ENCODE measurements at places on chromosomes 5 and 9. TPM values are rescaled to one million over a fixed set of nuclear protein-coding genes. Genes with fewer than 3 reads are reported as not detected.

DNA sequence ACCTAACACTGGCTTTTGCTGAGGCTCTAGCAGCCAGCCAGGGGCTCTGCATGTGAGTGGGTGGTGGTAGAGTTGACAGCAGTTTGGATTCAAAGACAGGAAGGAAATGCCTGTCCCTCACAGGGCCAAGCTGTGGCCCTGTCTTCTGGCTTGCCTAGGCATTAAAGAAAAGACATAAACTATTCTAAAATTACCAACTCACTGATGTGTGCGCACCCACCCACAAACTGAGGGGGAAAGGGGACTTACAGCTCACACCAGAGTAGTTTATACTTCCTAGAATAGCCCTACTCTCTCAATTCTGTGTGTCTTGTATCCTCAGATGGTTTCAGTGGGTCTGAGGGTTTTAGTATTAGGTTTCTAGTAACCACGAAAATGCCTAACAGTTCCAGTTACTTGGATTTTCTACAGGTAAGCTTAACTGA lies 18.3 kb upstream of the IL13 start:
- DNase-seq = no peak

DNA sequence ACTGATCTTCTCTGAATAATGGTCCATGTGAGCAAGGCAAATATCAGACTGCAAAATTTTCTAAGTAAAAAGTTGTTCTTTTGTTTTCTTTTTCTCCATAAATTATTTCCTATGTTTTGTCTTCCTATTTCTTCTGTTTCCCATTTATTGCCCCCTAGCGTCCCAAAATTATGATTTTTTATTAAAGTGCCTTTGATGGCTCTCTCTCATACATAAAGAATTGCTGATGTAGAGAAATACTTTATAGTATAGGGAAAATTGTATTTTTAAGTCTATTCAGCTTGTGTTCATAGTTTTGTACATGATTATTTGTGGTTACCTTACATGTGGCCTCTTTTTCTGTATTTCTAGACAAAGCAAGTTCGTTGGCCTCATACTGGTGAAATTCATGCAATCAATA lies 1031.2 kb downstream of the EFNA5 start:
- no peak for DNase-seq

- DNase-seq = no peak
These were observed 7.3 kb downstream of the PDGFRB start for GRCh38 chr5:150148117-150148927.

- DNase-seq = no peak
These were observed 934 bp upstream of the FCN1 start for GRCh38 chr9:134918646-134919045.

DNA sequence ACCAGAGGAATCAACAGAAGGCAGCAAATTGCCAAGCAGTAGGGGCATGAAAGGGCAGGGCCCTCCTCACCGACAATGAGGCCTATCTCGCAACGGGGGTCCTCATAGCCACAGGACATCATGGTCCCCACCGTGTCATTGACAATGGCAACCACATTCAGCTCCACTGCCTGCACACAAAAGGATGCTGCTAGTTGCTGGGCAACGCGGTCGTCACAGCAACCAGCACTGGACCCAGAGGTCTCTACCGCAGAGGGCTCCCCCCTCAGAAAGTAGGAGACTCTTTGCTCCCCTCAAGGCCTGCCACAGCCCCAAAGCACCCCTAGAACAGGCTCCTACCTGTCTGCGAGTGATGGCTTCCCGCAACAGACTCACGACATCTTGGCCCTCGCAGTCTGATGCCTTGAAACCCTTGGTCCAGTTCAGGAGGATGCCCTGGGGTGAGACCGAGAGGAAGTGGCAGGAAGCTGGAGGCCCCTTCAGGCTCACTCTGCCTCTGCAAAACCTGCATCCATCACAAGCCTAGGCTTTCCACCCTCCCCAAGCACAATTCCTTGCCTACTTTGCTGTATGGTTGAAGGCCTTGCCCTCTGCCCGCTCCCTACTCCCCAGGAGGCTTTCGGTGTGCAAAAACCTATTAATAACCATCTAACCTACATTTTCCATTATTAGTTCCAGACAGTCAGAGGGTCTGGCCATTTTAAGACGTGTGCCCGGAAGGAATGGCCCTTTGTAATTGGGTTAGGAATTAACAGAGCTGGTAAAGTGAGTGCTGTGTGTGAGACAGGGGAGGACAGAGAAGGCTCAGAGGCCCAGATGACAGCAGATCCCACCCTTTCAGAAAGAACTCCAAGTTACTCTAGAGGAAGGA lies 15.2 kb downstream of the HK3 start:
- no peak for DNase-seq

DNA sequence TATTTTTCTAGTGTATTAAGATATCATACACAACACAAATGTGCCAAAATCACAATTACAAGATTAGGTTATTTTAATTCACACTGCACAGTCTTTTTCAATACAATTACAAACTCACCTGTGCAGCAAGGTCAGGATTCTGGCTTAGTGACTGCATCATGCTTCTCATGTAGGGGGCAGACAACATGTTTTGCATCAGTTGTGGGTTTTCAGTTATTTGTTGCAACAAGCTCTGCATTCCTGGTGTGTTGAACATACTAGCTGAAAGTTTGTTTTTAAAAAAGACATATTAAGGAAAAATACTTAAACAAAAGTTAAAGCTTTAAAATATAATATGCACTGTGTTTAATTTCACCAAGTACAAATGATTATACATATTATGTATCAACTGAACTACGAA lies 38.7 kb downstream of the UBQLN1 start:
- no peak for DNase-seq

DNA sequence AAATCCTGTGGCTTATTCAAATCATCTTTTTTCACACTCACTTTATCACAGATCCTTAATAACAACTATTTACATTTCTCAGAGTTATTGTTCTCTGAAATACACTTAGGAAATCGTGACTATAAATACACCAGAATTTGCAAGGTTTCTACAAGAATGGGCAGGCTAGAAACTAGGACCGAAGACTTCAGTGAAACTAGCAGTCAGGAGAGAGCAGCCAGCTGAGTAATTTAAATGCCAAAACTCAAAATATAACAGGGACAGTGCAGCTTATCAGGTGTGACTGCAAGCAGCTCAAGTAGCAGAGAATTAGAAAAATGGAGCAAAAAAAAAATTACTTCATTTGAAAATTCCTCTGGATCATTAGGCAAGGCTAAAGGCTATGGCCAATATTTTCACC lies 719.3 kb upstream of the ZNF608 start:
- no peak for DNase-seq

- peak; percentile 56 for DNase-seq
These were observed 178.8 kb downstream of the TMEM161B start for GRCh38 chr5:88089719-88090390.

The PTGDS gene
- 15.1 TPM for total RNA-seq

The FRRS1L gene
- 1.6 TPM for total RNA-seq
